Ecto neural progenitor cell (in vitro differentiated cells): ENCODE measurements at places on chromosomes 16 and 17.

GRCh38 chr17:74827800-74828199, 31.9 kb downstream of the GRIN2C start:
- no peak for DNase-seq

- no peak for DNase-seq
Measured at GRCh38 chr17:8946476-8946875, 19.0 kb downstream of the PIK3R5 start.

GRCh38 chr17:54007855-54008254, 185.1 kb downstream of the KIF2B start:
- no peak for DNase-seq

DNA sequence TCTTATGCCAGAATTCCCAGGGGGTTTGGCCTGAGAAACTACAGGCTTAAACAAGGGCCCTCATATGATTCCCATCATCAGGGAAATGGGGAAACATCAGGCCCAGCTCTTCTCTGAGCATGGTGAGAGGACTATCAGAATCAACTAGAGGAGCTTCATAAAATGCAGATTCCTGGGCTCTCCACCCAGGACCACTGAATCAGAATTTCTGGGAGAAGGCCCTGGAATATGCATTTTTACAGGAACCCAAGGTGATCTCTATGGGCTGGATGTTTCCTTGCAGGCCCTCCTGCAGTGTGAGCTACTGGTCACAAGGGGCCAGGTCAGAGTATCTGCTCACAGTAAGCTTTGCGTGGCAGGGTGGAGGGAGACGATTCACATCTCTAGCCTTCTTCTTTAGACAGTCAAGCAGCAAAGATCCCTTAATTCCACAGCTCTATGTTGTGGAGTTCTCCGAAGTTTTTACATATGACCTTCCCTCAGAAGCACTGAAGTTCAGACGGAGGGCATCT, 38.8 kb upstream of the HOXB13 start:
- DNase-seq = no peak

- peak; percentile 85 for DNase-seq
Measured at GRCh38 chr17:65294181-65294719, 157.1 kb downstream of the RGS9 start.

GRCh38 chr17:9529033-9529700, 46.5 kb downstream of the STX8 start:
- no peak for DNase-seq

- DNase-seq = peak; percentile 90
Measured at GRCh38 chr17:38702166-38702915, 2.7 kb upstream of the MLLT6 start.

DNA sequence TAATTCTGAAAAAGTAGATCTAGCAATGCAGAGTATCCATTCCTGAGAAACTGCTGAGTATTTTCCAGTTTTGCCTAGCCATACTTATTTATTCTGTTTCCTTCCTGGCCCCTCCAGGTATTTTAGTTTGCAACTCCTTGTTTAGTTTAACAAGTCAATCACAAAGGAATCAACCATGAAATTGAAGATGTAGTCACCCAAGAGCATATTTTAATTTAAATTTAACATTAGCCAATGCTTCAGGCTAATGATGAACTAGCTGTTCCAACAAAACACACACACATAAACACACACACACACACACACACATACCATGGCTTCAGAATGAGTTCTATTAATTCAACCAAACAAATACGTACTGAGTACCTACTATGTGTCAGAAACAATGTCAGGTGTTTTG, 332.8 kb upstream of the ERCC4 start:
- DNase-seq = no peak

- peak; percentile 77 for DNase-seq
Measured at GRCh38 chr16:23435500-23435899, 17.5 kb downstream of the COG7 start.

GRCh38 chr16:54724346-54724925, 206.2 kb upstream of the IRX5 start:
- no peak for DNase-seq

DNA sequence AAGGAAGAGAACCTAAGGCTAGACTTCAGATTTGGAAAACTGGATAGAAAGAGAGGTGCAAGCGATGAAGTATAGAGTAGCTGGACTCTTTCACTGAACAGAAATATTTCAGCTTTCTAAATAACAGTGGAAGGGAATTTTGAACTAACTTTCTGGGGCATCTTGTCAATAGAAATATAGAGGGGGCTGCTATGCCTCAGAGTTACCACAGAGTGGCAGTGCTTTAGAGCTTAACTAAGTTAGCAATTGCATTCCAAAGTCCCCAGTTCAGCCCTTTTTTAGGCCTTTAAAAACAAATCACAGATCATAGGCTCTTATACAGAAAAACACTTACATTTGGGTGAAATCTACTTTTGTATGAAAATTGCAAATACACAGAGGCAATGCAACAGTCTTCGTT, 154.2 kb upstream of the CDH8 start:
- no peak for DNase-seq

GRCh38 chr16:8591451-8591850, 1.1 kb upstream of the TMEM114 start:
- no peak for DNase-seq

DNA sequence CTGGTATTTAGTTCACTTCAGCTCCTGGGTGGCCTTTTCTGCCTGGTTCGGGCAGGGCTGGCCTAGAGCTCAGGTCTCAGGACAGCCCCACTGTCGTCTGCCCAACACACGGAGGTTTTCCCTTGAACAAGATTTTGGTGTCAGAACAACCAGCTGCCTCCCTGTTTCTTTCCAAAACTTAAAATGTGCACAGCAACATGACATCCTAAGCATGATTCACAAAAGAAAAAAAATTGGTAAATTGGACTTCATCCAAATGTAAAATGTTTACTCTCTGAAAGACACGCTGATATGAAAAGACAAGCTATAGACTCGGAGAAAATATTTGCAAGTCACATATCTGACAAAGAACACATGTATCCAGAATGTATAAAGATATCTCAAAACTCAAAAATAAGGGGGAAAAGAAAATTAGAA, 197.8 kb upstream of the CHMP6 start:
- DNase-seq = no peak

- DNase-seq = no peak
Measured at GRCh38 chr17:69820876-69821473, 254.1 kb upstream of the KCNJ16 start.

DNA sequence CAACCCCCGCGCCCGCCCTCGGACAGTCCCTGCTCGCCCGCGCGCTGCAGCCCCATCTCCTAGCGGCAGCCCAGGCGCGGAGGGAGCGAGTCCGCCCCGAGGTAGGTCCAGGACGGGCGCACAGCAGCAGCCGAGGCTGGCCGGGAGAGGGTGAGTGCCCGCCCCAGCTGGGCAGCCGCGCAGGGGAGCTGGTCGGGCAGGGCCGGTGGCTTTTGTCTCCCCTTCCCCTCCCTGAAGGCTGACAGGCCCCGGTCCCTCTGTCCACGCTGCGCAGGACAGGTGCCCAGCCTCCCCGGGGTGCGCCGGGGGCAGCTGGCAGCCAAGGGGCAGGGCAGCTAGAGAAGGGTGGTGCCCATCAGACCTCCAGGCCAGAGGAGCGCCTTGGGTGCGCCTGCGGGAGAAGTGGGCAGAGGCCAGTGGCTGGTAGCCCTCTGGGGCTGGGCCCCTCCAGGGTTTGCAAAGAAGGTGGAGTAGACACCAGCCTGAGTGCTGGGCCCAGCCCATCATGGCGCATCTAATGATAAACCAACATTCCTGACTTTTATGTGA, 278 bp downstream of the ITGB4 start:
- no peak for DNase-seq

- no peak for DNase-seq
Measured at GRCh38 chr16:53370827-53371226, 63.4 kb upstream of the RBL2 start.

DNA sequence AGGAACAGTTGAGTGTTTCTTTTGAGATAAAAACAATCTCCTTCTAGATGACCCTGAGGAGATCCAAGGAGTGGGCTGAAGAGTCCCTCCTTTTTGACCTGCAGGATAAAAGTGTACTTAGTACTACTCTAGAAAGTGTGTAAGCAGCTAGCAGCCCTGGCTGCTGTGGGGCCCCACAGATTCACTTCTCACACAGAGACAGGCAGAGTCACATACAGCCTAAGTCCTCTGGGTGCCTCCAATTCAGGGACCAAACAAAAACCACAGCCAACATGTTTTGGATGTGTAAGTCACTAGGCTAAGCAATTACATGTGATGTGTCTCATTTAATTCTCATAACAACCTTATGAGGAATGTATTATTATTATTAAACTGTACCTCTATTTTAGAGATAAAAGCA, 97.1 kb downstream of the TMEM100 start:
- no peak for DNase-seq

DNA sequence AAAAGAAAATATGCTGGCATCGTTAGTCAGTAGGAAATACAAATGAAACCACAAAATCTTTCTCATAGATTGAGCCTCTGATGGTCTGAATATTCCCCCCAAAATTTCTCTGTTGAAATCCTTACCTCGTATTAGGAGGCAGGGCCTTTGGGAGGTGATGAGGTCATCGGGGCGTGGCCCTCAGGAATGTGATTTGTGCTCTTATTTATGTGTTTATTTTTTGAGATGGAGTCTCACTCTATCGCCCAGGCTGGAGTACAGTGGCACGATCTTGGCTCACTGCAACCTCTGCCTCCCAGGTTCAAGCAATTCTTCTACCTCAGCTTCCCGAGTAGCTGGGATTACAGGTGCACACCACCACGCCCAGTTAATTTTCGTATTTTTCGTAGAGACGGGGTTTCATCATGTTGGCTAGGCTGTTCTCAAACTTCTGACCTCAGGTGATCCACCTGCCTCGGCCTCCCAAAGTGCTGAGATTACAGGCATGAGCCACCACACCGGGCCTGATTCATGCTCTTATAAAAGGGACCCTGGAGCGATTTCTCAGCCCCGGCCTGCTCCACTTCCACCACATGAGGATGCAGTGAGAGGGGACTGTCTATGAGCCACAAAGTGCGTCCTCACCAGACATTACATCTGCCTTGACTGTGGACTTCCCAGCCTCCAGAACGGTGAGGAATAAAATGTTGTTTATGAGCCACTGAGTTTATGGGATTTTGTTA, 53.1 kb downstream of the DNAH17 start:
- DNase-seq = no peak

DNA sequence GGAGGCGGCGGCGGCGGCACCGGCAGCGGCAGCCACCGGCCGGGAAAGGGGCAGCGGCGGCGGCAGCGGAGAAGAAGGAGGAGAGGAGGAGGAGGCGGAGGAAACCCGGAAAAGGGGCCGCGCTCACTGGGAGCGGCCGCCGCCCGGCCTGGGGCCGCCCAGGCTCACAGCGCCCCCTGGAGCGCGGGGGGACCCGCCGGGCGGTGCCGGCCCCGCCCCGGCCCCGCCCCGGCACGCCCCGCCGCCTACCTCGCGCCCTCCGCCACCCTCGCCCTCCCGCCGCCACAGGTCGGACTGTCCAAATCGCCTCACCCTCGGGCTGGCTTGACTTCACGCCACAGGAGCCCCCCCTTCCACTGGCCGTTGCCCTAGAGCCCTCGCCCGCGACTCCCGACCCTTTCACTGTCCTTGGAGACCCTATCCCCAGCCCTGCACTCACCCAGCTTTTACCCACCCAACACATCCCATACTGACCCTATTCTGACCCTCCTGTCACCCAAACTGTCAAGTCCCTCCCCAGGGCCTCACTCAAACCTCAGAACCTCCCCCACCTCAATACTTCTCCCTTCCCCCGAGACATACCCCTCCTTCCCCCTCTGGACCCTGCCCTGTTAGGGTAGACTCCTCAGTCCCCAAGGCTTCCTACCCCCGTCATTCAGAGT, at the start of gene CSNK2A2:
Gene CSNK2A2 (minus strand): TSS at position 85 of the 662 bp plus-strand sequence. CDS start 370 bp downstream, outside the sequence.
- DNase-seq = peak; percentile 76

GRCh38 chr16:50386774-50387173, 18.0 kb upstream of the BRD7 start:
- no peak for DNase-seq

DNA sequence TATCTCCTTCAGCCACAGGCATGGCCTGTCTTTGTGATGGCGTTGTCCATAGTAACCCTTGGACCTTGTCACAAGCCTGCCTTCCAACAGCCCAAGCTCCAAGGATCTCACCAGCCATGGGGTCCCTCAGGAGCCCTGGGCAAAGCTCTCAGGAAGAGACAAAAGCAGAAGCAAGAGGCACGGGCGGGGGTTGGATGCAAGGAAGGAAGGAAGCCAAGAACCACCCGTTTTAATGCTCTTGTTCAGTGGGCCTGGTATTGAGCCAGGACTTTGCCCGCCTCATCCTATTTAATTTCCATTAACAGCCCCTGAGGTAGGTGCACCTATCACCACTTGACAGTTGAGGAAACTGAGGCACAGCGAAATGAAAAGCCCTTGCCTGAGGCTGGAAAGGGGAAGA, 32.3 kb upstream of the GOSR2 start:
- DNase-seq = no peak

- DNase-seq = peak; percentile 84
Measured at GRCh38 chr16:71412270-71413160, 29.3 kb downstream of the TLE7 start.

GRCh38 chr16:86359571-86359970, 150.8 kb upstream of the FOXF1 start:
- DNase-seq = no peak

- DNase-seq = no peak
Measured at GRCh38 chr16:77310877-77311276, 111.7 kb downstream of the SYCE1L start.

- no peak for DNase-seq
Measured at GRCh38 chr16:259226-259625, 16.5 kb downstream of the RGS11 start.

- no peak for DNase-seq
Measured at GRCh38 chr17:54920819-54921218, 20.2 kb downstream of the TOM1L1 start.

DNA sequence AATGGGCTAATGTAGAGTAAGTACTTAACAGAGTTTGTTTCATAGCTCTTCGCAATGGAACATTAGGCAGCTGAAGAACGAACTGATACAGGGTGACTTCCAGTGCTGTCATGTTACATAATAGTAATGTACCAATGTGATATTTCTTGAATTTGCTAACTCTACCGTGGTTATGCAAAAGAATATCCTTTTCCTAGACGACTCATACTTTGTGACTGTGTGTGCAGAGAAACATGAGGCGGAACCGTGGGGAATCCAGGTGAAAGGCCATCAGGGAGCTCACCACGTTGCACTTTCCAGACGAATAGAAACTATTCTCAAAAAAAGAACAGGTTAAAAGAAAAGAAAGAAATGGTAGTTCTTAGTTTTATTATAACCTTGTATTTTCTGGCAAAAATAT, 13.2 kb downstream of the NOB1 start:
- DNase-seq = no peak

GRCh38 chr17:7557147-7557764, 1.3 kb upstream of the TNFSF13 start:
- no peak for DNase-seq

GRCh38 chr17:62652251-62653001, 25.0 kb downstream of the MRC2 start:
- peak; percentile 85 for DNase-seq
